ENCODE measurements at places on chromosomes 6 and 20. TPM values are rescaled to one million over a fixed set of nuclear protein-coding genes. Genes with fewer than 3 reads are reported as not detected.
A peak's percentile ranks its signal among the peaks of the same experiment; 100 is the strongest.

DNA sequence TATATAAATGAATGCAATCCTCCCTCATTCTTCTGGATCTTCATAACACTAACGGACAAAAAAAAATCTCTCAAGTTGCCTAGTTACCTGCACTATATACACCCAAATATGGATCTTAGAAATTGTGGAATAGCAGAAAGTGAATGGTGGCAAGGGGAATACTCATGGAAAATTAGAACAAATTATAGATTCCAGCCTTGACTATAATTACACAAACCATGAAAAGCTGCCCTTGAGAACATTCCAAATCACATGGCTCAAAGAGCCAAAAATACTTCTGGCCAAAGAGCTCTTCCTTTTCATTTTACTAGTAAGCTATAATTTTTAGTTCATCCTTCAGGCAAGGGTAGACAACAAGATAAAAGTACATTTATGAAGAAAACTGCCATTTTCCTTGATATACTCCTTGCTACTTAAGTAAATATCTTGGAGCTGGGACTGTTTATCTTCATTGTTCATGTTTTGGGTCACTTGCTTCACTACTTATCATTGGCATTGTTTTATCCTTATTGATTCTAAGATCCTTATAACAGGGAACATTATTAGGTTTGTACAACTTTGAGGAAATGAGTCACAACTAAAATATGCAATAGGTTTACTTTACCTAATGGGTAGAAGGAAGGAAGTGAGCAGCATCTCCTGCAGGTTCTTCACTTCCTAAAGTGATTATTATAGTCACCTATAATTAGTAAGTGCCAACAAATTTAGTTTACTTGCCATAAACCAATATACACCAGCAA is 6.4 kb upstream of the MTRES1 start:
- DNase-seq = no peak

GRCh38 chr20:35290186-35290886 is 1.9 kb downstream of the FAM83C start:
- peak; percentile 91 for DNase-seq

DNA sequence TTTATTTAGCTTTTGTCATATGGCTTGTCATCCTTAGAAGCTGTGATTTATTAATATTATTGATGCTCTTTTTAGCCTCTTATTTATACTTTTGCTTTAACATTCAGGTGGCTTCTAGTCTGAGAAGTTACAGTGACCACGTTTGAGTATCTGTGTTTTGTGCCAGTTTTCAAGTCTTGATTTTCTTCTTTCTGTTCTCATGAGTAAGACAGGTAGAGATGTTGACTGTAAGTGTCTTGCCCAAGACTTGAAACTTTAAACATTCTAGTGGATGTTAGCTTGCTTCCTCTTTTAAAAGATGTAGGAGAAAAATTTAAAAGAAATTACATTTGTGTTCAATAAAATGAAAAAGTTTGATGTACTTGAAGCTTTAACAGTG is 122.6 kb downstream of the LRRC1 start:
- DNase-seq = no peak

GRCh38 chr6:53464927-53465460 is 79.9 kb downstream of the GCLC start:
- DNase-seq = no peak

GRCh38 chr6:157443066-157443800 is 62.2 kb downstream of the ZDHHC14 start:
- no peak for DNase-seq

DNA sequence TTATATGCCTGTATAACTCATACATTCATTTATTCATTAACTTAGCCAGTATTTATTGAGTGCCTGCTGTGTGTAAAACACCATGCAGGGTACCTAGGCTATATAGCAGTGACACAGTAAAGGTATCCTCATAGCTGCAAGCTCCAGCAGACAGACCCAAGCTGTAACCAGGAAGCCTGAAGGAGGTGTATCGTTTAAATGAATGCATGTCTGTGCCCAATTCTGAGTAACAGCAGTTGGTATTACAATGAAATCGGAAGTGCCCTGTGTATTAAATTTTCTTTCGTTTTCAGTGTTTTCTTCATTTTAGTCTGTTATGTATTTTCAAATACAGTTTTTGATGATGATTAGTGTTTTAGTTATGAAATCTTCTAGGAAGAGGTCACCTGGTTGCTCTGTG is 485.8 kb upstream of the SOX4 start:
- no peak for DNase-seq

- DNase-seq = no peak
Measured at GRCh38 chr20:57438552-57438951, 47.4 kb downstream of the RBM38 start.

GRCh38 chr20:63802469-63803240 is 28.4 kb downstream of the ZBTB46 start:
- no peak for DNase-seq

DNA sequence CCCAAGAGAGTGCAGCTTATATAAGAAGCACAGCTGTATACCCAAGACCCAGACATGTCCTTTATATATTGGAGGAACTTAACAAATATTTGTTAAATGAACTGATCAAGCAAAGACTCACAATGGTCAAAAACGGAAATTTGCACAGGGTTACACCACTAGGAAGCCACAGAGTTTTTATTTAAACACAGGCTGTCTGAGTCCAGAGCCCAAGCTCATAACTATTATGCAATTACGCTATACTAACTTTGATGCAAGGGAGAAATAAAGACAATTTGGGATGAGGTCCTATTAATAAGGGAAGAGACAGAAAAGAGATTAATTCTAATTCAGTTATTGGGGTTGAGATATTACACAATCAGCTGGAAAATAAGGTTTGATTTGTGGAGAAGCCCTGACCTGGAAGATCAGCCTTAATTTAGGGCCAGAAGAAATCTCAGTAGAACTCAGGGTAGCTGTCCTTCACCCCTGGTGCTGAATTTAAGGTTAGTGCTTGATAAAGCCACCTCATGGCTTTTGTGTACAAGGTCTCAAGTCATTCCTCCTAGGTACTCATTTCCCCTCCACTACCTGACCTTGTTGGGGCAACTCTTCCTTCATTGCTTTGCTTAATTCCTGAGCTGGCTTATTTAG is 10.5 kb upstream of the ZNF334 start:
- DNase-seq = no peak

DNA sequence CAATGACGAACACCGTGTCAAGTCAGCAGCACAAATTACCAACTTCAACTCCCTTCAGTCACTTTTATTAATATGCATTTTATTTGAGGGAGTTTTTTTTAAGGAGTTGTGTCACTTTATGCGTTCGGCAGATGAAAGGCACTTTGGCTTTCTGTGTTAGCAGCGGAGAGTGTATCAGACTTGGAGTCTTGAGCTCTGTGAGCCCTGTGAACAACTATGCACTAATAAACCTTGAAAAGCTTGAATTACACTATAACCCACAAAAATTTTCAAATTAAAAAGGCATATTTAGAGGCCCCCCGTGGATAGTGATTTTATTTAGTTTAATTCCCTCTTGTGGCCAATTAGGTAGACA is 335.3 kb upstream of the NT5E start:
- no peak for DNase-seq

DNA sequence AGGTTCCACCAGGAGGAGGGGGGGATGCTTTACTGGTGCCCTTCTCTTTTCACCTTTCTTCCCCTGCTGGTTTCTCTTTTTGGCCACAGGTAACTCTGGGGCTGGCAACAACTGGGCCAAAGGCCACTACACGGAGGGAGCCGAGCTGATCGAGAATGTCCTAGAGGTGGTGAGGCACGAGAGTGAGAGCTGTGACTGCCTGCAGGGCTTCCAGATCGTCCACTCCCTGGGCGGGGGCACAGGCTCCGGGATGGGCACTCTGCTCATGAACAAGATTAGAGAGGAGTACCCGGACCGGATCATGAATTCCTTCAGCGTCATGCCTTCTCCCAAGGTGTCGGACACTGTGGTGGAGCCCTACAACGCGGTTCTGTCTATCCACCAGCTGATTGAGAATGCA is 4.4 kb downstream of the TUBB1 start:
- DNase-seq = no peak

DNA sequence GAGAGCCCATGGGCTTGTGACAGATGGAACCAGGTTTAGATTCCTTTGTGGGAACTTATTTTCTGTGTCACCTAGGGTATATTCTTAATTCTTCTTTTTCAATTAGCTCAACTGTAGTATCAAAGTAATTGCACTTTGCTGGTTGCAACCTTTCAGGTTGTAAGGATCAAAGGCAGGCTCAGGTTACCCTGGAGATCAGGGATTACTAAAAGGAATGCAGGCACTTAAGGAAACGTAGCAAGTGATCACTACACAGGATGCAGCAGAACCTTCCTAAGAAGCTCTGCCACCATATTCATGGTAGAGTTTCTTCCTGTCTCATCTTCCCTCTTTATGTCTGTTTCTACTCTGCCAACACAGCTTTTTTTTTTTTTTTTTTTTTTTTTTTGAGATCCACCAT is 133.2 kb upstream of the JAG1 start:
- DNase-seq = no peak

DNA sequence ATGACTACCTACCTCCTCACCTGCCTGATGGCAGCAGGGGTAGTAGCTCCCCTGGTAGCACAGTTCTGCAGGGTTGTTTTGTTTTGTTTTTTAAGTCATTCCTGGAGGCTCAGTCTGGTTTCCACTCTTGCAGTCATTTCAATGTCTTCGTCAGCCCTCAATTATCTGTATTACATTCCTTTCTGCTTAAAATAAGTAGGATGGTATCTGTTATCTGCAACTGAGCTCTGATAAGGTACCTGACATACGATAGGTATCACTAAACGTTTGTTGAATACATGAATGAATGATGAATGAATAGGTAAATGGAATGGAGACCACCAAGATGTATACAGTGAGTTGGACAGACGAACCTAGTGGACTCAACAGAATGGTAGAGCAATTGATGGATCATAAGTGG is 7.2 kb upstream of the CLPSL2 start:
- no peak for DNase-seq

DNA sequence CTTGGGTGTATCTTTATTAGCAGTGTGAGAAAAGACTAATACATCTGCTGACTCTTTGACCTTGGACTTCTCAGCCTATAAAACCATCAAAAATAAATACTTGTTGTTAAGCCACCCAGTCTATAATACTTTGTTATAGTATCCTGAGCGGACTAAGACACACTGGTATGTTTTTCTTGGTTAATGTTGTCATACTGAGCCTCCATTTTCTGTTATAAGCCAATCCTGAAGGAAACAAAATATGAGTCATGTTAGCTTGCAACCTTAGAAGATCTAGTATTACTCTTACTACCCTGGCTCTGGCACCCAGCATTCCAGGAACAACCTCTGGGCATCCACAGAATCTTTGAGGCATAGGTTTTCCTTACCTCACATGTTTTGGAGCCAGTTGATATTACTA is 307.2 kb downstream of the FRK start:
- no peak for DNase-seq

- no peak for DNase-seq
Measured at GRCh38 chr6:50589751-50590470, 123.4 kb upstream of the TFAP2D start.

GRCh38 chr20:48844996-48845395 is 17.2 kb upstream of the PREX1 start:
- no peak for DNase-seq

DNA sequence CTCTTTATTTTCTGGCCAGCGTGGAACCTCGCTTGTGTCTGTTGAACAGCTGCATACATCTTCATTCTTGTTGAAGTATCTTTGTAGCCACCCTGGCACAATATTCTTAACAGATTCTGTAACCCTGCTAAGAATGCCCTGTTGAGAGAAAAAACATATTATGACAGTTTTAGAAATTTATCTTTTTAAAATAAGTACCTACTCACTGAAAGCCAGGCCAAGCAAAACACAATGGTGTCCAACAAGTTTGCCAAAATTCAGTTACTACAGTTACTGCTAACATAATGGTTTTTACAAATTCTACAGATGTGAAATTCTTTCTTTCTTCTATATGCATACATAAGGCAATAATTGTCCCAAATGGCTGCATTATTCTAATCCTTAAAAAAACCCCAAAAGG is 18.2 kb downstream of the NUP153 start:
- DNase-seq = no peak

DNA sequence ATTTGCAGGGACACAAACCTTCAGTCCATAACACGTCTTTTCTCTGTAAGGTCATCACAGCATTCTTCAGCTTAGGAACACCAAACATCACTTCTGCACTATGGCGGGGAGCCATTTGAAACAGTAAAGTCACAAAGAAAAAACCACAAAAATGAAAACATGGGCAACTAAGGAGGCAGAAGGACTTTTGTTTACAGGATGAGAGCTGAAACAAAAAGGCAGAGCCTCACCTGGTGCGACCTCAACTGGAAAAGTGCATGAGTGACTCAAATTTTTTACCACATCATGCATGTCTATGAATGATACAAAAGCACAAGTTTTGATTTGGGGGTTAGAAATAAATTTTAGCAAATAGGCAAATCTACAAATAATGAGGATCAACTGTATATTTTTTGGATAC is 68.2 kb upstream of the TNFAIP3 start:
- no peak for DNase-seq

- no peak for DNase-seq
Measured at GRCh38 chr6:165181951-165182414, 127.4 kb downstream of the C6orf118 start.

DNA sequence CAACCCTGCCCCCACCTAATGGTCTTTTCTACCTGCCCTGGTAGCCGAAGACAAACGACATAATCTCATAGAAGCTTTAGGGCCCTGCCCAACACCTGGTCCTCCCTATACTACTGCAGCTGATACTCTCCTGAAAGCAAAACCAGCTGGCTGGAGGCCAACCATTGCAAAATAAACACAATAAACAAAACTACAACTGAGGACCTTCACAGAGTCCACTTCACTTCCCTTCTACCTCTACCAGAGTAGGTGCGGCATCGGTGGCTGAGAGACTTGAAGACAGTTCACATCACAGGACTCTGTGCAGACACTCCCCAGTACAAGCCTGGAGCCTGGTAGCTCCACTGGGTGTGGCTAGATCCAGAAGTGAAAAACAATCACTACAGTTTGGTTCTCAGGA is 476.2 kb downstream of the MMUT start:
- no peak for DNase-seq

DNA sequence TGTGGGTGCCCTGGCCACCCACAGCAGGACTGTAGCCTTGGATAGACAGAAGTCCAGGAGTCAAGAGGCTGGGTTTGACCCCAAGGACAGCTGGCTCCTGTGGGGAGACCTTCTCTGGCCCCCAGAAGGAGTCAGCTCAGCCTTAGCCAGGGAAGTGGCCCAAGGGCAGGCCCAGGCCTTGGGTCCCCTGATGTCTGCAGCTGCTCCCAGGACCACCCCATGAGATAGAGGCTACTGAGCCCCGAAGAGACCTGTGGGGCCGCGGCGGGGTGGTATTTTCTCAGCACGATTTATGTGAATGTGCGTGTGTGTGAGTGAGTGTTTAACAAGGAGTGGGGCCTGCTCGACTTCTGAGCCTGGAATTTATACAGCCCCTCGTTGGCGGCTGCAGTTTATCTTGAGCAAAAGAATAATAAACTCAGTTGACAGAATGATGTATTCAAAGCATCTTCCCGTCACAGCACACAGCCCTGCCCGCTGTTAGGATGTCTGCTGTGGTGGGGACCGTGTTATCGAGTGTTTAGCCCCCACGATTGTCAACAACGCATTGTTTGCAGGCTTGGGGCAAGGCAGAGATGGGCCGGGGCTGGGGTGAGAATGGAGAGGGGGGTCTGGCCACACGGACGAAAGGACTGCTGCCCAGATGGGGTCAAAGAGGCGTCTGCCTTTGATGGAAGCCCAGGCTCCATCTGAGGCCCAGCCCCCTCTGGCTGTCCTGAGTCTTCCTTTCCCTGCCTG is 163.3 kb downstream of the VEGFA start:
- peak; percentile 52 for DNase-seq

The TMEM151B gene
- 0.10 TPM for polyA plus RNA-seq

The CTSA gene
- polyA plus RNA-seq = 363 TPM

The RBM24 gene
- polyA plus RNA-seq = 0.20 TPM

The DEFB132 gene
- not detected for polyA plus RNA-seq

The RRBP1 gene
- polyA plus RNA-seq = 50.2 TPM

The OR2J3 gene
- polyA plus RNA-seq = not detected

The DLL1 gene
- 0.25 TPM for polyA plus RNA-seq

The C6orf58 gene
- polyA plus RNA-seq = 0.07 TPM
